NCI-H526 (cell line): ENCODE measurements at places on chromosomes 5 and 9.
A peak's percentile ranks its signal among the peaks of the same experiment; 100 is the strongest.

- no peak for DNase-seq
Measured at GRCh38 chr5:32572778-32573480, 12.4 kb upstream of the SUB1 start.

DNA sequence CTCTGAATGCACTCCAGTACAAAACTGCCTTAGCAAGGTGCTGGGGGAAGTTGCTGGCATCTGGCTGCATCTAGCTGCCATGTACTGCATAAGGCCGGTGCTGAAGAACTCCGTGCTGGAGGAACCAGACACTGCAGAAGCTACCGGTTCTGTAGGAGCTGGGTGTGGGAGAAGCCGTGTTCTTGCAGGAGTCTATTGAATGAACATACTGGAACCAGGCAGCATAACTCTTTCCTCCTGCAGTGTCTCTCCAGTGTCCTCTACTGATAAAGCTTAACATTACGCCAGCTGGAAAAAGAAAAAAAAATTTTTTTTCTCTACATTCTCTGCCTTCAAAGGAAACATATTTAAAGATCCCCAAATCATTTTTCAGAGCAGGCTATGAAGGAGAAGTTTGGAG, 38.5 kb downstream of the VPS13A start:
- DNase-seq, result peak; percentile 0

GRCh38 chr9:130191068-130191748, 19.0 kb downstream of the NCS1 start:
- DNase-seq, result no peak

DNA sequence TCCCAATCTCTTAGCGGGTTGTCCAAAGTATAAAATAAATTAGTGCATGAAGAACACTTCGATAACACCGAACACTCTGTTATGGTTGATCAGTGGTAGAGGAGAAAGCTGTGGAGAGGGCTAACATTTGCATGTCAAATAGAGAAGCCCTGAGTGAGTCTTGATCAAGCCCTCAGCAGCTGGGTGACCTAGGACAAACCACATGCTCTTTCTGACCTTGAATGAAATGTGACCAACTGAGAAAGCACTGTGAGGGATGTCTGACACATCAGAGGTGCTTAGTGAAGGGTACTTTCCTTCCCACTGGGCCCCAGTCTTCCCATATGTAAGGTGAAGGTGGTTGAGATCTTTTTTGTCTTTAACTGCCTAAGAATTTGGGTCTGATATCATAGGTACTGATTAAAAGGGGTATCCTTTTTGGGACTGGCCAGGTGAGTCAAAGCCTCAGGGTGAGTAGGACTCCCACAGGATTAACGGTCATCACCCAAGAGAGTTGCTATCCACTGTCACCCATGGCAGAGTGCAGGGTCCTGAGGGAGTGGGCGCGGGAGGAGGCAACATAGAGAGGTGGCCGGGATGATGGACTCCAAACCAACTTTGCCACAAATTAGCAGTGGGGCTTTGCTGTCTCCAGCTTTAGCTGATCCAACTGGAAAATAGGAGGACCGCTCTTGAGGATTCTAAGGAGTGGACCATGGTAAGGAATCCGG, 53.5 kb downstream of the KIF4B start:
- no peak for DNase-seq

GRCh38 chr9:16561121-16561520, 309.3 kb downstream of the BNC2 start:
- no peak for DNase-seq

- no peak for DNase-seq
Measured at GRCh38 chr5:34616651-34617050, 39.5 kb upstream of the RAI14 start.

- DNase-seq, result peak; percentile 30
Measured at GRCh38 chr5:147554261-147554817, 44.5 kb upstream of the DPYSL3 start.

GRCh38 chr9:113624721-113625120, 161.2 kb downstream of the RGS3 start:
- DNase-seq, result no peak

DNA sequence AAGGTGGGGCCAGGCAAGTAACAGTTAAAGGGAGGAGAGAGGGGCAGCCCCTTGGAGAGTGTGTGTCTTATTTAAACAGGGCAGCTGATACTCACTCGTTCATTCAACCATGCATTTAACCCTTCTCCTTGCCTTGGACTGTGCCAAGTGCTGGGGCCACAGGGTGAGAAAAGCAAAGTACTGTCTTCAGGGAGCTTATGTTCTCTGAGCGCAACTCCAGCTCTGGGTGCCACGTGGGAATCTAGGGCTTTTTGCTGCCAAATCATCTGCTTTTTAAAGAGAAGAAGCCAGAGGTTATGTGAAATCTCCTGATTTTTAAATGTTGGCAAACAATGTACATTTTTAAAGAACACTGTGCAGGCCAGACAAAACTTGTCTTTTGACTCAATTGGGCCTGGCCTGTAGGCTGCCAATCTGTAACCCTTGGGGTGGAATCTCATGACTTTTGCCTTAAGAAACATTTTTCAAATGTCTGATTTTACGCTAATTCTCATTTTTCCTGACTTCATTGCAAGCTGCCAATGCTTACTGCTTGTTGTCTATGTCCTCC, 157.8 kb downstream of the NTRK2 start:
- DNase-seq, result no peak

GRCh38 chr9:119412399-119412798, 43.2 kb upstream of the BRINP1 start:
- DNase-seq, result no peak

GRCh38 chr5:5767286-5767928, 344.9 kb downstream of the ICE1 start:
- DNase-seq, result no peak

DNA sequence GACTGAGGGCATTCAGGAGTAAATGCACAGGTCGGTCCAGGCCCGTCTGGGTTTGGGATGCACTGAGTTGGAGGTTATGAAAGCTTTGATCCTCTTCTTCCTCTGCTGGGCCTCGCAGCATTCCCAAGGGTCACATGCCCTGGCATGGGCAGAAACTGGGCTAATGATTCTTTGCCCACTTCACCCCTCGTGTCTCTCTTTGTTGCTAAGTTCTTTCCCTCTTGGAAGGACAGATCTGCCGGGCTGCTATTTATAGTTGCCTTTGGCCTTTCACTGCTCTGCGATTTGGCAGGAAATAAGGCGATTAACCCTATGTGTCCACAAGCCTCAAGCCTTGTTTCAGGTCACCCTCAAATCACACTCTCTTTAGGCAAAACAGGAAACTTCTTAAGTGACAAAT, 66.9 kb downstream of the ENTREP1 start:
- no peak for DNase-seq

GRCh38 chr5:149820012-149820411, 89.9 kb downstream of the PPARGC1B start:
- DNase-seq, result no peak

DNA sequence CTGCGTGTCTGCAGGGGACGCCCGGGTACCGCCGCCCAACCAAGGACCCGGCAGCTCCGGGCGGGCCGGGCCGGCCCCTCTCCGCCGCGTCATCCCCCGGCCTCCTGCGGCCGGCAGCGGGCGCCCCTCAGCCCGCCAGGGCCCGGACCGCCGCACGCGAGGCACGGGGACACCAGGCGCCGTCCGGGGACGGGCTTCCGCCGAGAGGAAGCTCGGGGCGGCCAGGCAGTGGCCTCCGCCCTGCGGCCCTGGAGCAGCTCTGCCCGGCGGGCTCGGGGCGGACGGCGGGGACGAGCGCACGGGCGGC, 373 bp downstream of the FBXW5 start:
- no peak for DNase-seq
